Pulmonary artery endothelial cell (primary cell): ENCODE measurements at places on chromosomes 3 and 15.

DNA sequence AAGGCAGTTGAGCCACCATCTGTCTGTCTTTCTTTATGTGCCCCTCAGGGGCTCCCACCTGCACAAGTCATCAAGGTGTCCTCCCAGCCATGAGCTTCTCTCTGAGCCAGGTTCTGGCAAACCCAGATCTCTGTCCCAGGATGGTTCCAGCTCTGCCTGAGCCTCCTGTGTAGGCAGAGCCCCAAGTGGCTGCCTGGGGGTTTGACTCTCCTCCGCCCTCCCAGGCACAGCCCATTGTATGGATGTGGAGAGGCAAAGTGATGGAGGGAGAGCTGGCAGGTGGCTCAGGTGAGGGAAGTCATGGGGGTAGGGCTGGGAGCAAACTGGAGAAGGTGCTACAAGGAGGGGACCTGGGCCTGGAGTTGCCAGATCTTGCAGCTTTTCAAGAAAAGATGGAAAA is 56.9 kb downstream of the GRIP2 start:
- no peak for DNase-seq

GRCh38 chr3:113329757-113330156 is 111.5 kb downstream of the CFAP44 start:
- DNase-seq: no peak

- DNase-seq: no peak
Observed at GRCh38 chr3:65875393-65876027, 163.2 kb downstream of the MAGI1 start.

DNA sequence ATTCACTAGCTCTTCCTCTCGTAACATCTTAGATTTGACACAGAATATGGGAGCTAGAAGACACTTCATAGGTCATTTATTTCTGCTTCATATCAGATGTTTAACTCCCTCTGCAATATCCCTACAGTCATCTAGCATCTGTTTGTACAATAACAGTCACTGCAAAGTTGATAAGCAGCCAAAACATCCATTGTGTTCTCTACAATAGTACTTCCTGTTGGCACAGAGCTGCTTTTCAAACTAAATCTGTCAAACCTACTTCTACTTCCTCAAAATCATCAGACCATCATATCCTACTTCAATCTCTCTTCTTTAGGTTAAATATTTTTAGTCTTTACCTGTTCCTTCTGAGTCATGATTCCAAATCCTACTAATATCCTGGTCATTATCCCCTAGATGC is 233.2 kb downstream of the FGF12 start:
- DNase-seq: peak; percentile 78

DNA sequence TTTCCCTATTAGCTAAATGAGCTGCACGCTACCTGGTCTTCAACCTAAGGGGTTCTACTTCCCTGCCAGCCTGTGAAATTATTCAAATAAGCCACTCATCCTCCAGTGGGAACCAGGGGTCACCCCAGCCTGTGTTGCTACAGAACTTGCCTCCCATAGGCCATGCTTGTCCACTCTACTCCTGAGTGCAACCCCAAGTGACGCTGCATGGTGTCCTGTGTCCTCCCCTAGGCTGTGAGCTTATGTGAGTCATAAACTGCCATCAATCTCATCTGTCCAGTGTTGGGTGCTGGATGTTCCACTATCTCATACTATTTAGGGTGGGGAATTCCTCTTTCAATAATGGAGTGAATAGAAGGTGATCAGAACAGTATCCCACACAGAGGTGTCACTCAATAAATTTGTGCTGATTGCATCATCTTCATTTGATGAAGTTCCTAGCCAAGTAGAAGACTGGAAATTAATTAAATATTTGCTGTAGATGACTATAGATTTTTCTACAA is 49.8 kb upstream of the SSR3 start:
- no peak for DNase-seq

DNA sequence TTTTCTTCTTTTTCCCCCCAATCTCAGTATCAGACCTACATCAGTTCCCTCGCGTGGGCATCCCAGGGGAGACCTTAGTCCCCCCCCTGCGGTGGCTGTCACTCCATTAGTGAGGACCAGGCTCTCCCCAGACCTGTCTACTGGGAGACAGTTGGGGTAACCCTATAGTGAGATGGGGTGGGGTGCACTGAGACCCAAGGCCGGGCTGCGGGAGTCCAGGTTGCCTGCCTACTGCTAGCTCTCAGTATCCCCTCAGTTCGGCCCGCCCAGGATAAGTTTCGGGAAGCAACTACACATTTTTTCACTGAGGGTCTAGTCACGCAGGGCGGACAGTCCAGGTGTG is 671 bp upstream of the DCUN1D1 start:
- DNase-seq: no peak

- no peak for DNase-seq
Observed at GRCh38 chr3:167728176-167728575, 6.5 kb downstream of the PDCD10 start.

GRCh38 chr3:163672954-163673353 is 1405.3 kb downstream of the SI start:
- DNase-seq: no peak

- peak; percentile 22 for DNase-seq
Observed at GRCh38 chr3:174439331-174440252, 419.5 kb upstream of the NAALADL2 start.

- DNase-seq: peak; percentile 24
Observed at GRCh38 chr3:185630182-185630622, 44.1 kb downstream of the SENP2 start.

DNA sequence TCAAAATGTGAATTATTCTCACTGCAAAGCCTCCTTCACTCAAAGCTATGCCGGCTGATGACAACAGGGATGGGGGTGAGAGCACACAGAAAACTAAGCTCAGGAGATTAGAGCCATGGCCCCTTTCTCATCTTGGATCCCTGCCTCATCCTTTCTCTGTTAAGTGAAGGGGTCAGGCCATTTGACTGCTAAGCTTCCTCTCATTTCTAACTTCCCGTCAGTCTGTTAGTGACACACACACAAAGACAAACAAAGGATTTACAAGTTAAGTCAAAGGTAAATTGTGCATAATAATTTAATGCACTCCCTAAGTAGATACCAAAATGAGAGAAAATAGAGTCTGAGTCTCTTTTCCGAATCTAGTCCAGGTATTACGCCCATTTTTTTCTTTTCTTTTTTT is 1.2 kb downstream of the SS18L2 start:
- DNase-seq: no peak

DNA sequence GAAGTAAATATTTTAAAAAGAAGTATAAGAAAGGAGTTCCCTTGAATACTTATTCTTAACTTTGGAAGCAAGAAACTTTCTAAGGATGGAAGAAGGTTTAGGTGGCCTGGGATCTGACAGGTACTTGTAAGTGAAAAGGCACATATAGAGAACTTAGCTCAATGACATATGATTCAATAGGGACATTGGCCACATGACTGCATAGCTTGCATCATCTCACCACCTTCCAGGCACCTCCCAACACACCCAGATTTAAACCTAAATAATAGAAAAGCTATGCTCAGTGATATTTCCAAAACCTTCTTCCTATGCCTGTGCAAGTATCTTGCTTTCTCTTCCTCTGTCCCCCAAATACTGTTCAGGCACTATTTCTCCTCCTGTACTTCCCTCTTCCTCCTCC is 4.7 kb upstream of the P2RY1 start:
- no peak for DNase-seq

DNA sequence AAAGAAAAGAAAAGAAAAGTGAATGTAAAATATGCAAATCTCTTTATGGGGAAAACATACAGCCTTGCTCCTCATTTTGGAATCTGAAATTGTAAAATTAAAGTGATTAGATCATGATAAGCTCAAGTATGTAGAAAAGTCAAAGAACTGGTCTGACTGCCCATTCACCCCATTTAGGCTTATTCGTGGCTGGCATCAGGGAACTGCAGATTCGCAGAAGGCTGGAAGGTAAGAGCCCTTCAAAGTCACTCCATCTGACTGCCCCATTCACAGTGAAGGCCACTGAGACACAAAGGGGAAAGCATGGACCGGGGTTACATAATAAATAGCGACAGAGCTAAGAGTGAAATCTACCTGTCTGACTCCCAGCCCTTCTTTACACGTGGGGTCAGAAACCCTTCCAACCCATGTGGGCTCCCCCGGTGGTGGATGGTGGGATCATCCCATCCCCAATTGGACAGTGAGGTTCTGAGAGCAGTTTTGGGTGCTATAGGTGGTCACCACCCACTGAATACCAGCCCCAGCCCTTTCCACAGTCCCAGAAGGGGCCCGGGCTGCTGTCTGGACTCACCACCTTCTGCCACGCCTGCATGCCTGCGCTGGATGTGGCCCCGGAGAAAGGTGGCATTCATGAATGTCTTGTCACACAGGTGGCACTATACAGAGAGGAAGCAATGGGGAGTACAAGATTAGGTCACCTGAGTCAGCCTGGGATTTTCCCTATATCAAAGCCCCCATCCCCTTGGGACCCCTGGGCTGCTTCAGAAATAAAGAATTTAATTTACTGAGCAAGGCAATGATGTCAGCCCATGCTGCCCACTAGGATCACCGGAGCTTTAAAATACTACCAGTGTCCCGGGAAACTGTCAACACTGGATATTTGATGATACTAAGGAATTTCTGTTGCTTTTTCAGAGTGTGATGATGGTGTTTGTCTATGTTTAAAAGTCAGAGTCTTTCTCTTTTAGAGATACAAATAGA is 17.9 kb downstream of the DZIP1L start:
- no peak for DNase-seq

DNA sequence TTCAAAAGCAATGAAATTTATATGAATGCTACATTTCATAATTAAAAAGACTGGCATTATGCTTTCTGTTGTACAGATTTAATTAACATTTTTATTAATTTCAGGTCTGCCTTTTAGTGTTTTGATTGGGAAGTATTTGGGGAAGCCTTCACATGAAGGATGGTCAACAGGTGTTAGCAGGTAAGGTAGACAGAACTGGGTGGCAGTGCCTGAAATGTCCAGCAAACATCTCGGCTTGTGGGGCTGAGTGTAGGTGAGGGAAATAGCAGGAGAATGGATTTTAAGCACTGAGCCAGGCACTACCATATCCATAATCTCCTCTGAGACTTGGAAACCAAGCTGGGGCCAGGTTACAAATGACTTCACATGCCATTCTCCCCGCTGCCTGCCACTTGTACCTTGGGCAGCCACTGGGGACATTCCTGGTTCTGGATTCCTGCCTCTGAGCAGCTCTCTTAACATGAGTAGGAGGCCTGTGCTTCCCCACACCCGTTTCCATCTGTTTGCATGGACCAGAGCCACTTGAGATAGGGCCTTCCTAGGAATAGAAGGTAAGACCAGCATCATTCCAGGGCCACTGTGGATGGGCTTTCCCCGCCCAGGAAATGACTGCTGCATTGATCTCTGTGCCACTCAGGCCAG is 125.9 kb upstream of the HES1 start:
- DNase-seq: no peak

DNA sequence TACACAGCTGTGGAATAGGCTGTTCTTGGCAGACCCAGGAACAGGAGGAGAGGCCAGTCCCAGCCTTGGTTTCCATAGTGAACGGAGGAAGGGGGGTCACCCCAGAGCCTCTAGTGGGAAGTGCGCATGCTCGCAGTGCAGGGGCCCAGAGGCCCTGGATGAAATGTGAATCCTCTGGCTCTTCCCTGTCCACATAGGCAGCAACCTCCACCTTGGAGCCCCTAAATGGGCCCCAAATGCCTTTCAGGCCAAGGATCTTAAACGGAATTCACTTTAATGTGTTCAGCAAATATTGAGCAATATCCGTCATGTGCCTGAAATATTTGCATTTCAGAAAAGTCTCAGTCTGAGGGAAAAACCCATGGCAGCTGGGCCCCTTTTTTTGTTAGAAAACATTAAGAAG is 3.3 kb upstream of the NDN start:
- DNase-seq: no peak
